ENCODE measurements at places on chromosomes 1 and 21. TPM values are rescaled to one million over a fixed set of nuclear protein-coding genes. Genes with fewer than 3 reads are reported as not detected.

PRRX1 gene
- total RNA-seq, result not detected

GRCh38 chr1:194624833-194625232, 1438.4 kb upstream of the B3GALT2 start:
- no peak for DNase-seq

GRCh38 chr21:45071874-45072737, 2.3 kb upstream of the ADARB1 start:
- no peak for DNase-seq

GRCh38 chr1:47565676-47566075, 127.8 kb downstream of the FOXD2 start:
- DNase-seq, result no peak

EPHB2 gene
- not detected for total RNA-seq
